GM12878 (cell line): ENCODE measurements at places on chromosomes 7 and 10. TPM values are rescaled to one million over a fixed set of nuclear protein-coding genes. Genes with fewer than 3 reads are reported as not detected.

Gene ASB10
- not detected in 2 replicates for total RNA-seq

Gene MBL2
- total RNA-seq, result not detected in 2 replicates

Gene CEP55
- total RNA-seq, result 37.5 and 38.7 TPM in 2 replicates

Gene OPALIN
- not detected in 2 replicates for total RNA-seq

DNA sequence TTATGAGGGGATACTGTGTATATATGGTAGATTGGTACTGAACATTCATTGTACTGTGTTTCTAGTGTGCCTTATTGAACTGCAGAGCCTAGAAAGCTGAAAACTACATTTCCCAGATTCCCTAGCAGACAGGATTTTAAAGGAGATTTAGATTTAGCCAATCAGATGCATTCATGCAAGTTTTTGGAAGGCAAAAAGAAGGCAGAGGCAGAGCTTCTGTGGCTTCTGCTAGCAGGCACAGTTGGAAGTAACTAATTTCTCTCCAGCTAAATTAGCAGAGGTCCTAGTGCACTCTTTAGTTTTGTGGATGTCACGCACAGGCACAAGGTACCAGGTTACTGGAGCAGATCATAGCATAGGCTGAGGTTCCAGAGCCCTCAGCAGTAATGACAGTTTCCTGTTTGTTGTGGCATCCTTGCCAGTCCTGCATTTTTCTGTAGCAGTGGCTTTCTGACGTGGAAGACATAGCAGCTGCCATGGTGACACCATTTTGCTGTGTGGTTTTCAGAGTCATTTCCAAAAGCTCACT lies 83.7 kb upstream of the CCDC71L start:
- DNase-seq, result no peak

- no peak for DNase-seq
Observed at GRCh38 chr7:32062150-32062549, 8.1 kb downstream of the PDE1C start.

- no peak for DNase-seq
Observed at GRCh38 chr10:8048281-8049008, 6.0 kb upstream of the GATA3 start.

DNA sequence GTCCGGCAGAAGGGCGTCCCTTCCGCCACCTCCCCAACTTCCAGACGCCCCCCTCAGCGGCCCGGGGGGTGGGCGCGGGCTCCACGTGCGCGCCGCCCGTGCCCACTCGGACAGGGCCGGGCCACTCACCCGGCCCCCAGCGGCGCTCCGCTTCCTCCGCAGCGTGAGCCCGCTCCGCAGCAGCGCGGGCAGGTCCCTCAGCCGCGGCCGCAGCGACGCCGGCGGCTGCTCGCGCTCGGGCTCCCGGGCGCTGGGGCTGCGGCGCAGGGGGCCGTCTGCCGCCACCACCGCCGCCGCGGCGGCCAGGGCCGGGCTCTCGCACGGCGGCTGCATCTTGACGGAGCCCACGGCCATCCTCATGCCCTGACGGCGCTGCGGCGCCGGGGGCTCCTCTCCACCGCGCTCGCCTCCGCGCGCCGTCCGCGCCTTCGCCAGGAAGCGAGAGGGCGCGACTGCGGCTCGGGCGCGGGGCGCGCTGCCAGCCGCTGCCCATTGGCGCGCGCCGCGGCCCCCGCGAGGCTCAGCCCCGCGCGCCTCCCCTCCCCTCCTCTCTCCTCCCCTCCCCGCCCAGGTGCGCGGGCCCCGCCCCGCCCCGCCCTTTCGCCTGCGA lies at the start of gene RAPGEF5:
Gene RAPGEF5, minus strand, starts transcription at position 454 of the 610 bp plus-strand sequence. Its CDS starts 94 bp downstream, at position 360.
- no peak for DNase-seq

DNA sequence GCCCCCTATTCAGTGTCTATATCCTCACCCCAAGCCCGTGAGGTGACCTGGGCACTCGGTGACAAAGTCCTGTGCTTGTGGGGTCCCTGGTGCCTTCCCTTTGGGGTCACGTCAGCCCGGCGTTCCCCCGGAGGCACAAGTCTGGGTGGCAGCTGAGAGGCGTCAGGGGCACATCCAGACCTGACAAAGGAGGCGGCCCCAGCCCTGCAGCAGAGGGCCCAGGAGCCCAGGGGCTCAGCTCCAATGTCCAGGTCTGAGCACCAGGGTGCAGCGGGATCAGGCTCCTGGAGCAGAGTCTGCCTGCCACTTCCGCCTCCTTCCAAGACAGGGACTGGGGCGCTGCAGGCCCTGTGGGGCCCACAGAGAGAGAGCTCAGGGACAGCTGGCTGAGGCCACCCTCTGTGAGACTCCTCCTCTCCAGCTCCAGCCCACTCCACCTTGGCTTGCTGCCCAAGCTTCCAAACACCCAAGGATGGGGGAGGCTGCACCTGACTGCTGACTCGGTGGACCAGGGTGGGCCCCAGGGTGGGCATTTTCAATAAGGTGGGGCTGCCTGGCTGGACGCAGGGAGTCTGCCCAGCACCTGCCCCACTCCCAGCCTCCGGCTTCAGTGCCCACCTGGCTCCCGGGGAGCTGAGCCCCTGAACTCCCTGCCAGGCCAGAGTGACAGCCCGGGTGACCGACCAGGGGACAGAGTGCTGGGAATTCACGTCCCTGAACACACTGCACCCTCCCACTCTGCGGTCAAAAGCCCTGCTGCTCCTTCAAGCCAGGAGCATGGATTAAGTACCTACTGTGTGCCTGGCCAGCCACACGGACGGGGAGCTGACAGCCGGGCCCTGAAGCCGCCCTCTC lies 1.0 kb upstream of the KNDC1 start:
- DNase-seq, result no peak

- no peak for DNase-seq
Observed at GRCh38 chr7:116698930-116699721, 27.1 kb downstream of the MET start.
